ENCODE measurements at places on chromosomes 2 and 18.
A peak's percentile ranks its signal among the peaks of the same experiment; 100 is the strongest.

DNA sequence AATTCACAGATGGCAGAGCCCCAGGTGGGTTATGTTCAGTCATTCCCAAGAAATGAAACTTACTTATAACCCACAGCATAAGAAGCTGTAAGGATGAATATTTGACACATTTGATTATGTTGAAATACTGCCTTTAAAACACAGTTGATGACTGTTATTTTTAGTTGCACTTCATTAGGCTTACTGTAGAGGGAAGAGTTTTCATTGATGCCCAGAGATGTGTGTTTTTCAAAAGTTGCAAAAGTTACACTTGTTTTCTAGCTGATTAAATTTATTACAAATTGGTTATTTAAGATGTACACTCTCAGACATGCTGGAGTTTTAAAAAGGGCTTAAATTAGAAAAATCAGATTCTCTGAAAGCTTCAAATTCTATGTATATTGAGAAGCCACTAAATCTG, 506.1 kb downstream of the PARD3B start:
- no peak for DNase-seq

DNA sequence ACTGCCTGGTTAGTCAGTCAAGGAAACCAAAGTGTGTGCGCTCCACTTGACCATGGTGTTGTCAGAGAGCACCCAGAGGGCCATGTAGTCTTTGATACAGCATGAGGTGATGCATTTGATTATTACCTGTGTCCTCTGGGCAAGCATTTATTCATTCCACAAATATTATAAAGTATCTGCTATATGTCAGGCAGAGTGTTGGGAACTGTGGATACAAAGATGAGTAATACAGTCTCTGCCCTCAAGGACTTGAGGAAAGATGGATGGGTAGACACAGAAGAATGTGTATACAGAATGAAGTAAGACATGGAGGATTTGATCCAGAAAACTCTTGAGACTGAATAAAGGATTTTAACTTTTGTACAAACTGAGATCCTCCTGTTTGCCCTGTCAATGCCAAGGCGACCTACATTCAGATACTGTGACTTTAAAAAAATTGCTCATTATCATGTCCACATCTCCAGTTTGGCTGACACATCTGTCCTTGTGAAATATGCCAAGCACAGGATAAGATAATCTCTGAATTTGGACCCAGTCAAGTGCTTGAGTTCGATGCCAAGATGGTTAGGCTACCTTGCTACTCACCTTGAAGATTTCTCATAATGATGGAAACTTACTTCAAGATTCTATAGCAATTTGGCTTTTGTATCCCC, 50.8 kb downstream of the ACYP2 start:
- DNase-seq: no peak

GRCh38 chr2:111052621-111053020, 68.1 kb upstream of the BCL2L11 start:
- DNase-seq: no peak

DNA sequence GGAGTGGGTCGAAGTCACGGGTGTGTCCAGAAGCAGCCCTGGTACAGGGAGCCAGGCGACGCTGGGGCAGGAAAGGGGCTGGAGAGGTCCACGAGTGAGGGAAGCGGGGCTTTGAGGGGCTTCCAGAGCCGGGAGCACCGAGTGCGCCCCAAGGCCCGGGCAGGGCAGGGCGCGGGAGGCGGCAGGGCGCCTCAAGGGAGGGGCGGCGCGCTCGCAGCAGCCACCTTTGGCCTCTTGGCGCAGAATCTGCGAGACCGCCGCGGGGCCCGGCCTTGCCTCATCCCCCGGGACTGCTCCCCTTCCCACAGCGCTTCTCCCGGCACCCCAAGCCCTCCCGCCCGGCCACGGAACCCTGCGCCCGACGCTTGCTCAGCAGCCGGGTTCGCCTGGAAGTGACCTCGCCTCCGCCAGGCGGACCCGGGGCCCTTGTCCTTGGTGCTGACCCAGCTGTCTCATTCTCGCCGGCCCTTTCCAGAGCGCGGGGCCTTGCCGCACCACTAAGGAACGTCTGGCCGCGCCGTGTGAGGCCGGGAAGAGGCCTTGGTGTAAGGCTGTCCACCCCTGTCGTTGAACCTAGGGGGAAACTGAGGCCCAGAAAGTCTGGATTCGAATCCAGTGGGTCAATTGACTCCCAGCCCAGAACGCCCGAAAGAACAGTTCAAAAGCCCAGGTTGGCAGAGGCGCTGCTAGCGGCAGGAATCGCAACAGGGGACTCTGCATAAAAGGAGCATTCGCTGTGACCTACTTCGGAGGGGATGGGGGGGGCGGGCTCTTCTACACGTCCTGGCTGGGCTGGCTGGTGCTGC, 584 bp upstream of the DNER start:
- peak; percentile 86 for DNase-seq

DNA sequence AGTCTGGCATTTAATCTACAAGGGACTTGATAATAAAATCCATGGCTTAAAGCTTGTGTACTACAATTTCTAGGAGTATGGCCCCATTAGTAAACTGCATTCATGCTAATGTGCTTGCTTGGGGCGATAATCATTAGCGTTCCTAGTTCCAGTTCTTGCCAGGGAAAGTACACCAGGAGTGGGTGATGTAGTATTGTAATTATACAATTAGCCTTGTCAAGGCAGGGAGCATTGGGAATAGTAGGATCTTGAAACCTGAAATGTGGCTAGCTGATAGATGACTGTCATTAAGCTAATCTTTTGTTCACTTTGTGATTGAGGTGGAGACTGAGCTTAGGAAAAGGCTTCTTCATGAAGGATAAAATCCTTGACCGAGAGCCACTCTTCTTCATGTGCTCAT, 989.2 kb downstream of the CPS1 start:
- DNase-seq: no peak

DNA sequence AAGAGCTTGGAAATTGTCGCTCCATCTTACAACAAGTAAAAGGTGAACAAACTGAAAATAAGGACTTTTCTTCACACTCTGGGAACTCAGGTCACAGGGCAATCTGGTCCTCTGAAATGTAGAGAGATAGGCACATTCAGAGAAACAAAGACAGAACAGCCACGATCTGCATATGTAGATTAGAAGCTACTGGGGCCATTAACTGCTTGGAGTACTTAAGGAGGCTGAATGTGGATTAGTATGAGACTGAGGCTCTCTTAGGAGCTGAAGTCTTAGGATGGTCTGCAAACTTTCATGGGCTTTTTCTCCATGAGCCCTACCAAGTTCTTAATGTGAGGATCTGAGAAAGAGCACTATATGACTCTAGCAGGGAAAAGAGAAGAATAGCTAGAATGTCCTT, 265.3 kb upstream of the NXPH2 start:
- no peak for DNase-seq

DNA sequence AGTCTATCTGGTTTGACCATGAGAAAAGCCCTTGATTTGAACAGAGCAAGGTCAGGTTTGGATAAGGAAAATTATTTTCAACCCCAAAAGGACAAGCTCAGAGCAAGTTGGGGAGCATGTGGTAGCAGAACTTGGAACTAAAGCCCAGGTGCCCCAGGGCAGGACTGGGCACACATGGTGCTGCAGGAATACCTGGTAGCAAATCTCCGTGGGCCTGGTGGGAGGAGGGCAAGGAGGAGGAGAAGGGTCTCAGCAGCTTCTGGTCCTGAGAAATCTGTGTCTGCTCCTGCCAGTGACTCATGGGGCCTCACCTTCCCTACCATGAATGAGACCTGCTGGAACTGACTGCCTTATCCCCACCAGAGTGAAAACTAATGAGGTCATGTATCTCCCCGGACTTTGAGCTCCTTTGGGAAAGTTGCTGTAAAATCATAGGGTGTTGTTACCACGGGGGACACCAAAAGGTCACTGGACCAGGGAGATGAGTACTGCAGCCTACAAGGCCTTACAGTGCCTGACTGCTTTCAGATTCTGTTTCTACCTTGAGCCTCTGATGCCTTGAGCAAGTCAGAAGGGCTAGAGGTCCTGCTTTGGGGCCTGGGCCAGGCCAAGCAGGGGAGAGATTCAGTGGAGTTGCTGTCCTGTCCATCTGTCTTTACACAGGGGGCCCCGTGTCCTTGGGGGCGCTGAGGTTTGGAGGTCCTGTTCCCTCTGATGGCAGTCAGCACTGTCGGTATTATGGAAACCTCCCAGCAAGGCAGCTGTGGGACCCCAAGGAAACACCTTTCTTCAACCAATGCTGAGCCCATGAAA, 304.0 kb downstream of the MYCN start:
- DNase-seq: no peak

GRCh38 chr18:34219651-34220050, 5.1 kb downstream of the NOL4 start:
- DNase-seq: no peak

DNA sequence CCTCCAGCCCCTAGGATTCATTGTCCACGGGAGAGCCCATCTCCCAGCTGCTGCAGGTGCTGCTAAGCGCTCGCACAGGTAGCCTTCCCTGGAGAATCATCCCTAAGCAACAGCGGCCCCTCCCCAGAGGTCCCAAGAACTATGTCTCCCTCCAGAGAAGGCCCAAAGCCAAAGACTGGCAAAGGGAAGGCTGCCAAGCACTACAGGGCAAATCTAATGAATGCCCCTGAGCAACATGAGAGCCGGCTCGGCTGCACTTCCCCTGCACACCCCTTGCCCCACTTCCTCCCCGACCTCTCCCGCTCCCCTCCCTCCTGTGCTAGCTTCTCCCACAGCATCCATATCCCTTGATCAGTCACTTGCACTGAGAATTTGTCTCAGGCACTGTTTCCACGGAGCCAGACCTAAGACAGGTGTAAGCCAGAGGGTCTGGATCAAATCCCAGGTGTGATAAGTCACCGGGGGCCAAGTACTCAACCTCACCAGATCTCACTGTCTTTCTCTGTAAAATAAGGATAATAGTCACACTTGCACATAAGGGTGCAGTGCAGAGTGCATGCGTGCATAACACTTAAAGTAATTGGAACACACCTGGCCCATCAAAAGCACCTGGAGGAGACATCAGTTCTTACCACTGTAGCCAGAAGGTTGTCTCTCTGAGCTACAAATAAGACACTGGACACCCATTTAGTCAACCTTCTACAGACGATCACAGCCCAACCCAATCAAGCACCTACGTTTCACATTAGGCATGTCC, 20.1 kb upstream of the COL6A3 start:
- DNase-seq: no peak

DNA sequence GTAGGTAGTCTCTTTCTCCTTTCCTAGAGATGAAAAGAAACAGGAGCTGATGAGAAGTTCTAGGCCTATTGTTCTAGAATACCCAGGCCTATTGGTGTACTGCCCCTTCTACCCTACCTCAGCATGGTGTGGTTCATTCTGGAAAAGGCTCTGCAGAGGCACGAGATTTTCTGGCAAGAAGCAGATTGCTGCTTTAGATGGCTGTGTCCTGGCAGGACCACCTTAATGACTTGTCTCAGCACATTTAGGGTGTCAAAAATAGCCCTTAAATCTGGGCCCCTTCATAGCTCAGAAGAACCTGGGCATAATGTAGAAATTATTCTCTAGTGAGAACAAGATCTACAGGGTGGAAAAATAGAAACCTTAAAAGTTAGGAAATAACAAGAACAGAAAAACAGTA, 87.9 kb downstream of the BCL2L11 start:
- no peak for DNase-seq

DNA sequence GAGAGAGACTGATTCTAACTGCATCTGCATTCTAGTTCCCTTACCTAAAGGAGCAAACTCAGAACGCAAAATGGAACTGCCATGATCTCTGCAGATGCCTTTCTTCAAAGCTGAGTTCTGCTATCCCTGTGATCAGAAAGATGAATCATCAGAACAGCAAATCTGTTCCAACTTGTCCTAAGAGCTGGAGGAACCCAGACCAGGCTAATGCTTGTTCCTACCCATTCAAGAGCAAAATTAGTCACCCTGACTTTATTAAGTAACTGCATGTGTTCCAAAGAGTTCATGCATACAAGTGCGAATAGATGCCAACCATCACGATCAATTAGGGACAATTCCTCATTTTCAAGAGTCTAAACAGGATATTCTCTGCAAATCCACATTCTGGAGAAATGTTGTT, 46.5 kb downstream of the MBP start:
- no peak for DNase-seq

GRCh38 chr2:240551811-240552210, 6.0 kb downstream of the ANKMY1 start:
- no peak for DNase-seq

- DNase-seq: peak; percentile 6
Measured at GRCh38 chr18:48817021-48817461, 133.7 kb downstream of the SMAD7 start.

DNA sequence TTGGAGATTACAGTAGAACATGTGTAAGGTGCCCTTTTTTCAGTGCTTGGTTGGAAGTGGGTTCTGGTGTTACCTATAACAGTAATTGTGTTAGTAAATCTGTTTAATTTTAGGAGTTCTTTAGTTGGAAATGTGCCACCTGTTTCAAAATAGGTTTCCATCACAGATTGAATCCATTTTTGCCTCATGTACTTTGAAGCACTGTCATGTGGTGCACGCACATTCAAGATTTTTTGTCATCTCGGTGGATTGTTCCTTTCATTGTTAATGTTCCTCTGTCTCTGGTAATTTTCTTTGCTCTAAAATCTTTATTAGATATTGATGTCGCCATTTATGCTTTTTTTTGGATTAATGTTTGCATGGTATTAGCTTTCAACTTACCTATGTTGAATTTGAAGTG, 1.3 kb downstream of the ATP9B start:
- DNase-seq: no peak

DNA sequence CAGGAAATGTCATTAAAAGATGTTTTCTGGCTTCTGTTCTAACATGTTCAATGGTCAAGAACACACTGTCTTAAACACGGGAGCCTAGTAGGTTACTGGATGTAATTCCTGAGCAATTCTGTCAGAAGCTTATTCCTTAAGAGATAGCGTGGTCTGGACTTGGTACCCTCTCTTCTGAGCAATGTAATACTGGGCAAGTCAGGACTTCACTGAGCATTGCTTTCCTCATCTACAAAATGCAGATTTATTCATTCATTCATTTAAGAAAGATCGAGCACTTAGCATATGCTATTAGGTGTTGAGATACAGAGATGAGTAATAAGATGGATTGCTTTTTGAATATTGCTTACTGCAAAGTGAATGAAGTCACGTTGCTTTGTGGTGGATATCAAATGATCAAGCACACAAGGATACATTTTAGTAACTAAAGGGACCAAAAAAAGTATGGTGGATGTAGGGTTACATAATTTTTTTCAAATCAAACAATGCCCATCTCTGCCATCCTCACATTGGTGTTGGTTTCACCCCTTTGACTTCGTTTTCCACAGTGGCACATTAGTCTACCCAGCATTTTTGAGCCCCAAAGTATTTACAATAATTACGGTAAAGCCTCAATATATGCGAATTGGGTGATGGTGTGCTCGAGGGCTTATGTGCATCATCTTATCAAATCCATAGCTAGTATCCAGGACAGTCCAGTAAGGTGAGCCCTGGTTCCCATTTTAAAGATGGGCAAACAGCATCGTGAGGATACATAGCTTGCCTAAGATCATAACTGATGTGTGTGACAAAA, 65.3 kb downstream of the ZC3H6 start:
- no peak for DNase-seq

DNA sequence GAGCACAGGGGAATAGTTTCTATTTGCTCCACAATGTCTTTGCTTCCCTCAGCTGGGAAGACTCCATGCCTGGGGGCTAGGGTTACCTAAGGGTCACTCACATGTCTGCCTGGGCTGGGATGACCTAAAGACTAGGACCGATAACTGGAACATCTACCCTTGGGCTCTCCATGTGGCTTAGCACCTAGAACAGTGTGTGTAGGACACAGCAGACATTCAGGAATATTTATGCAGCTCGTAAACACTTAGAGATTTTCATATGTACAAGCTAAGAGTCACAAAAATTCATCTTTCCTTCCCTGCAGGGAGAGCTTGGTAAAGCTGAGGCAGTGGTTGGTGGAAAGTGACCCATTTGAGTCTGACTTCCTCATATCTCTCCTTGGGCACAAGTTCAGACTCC, 55.8 kb downstream of the FBLN7 start:
- DNase-seq: no peak

Measured in right forelimb (tissue), 1 donor.